T-cell (primary cell): ENCODE measurements at places on chromosomes 3 and 15. TPM values are rescaled to one million over a fixed set of nuclear protein-coding genes. Genes with fewer than 3 reads are reported as not detected.

GRCh38 chr15:52336529-52336928, 40.9 kb upstream of the MYO5C start:
- H3K4me3 ChIP-seq = no peak overlapping the region
- H3K36me3 ChIP-seq = peaks cover 24% of the 10 kb centered on the region
- H3K4me1 ChIP-seq = peaks cover 4% of the 10 kb centered on the region
- H3K27me3 ChIP-seq = no peaks in the 10 kb centered on the region

The SLC28A2 gene
- total RNA-seq = not detected

The GABRG3 gene
- total RNA-seq = not detected

The NLGN1 gene
- not detected for total RNA-seq
